ENCODE measurements at places on chromosomes 12 and 14. TPM values are rescaled to one million over a fixed set of nuclear protein-coding genes. Genes with fewer than 3 reads are reported as not detected.

GRCh38 chr12:65605019-65605418 is 219.3 kb upstream of the HMGA2 start:
- peaks cover 13% of the 10 kb centered on the region for H3K27me3 ChIP-seq
- H3K36me3 ChIP-seq = no peaks in the 10 kb centered on the region
- no peak overlapping the region for H3K4me3 ChIP-seq
- ATAC-seq = no peak

DNA sequence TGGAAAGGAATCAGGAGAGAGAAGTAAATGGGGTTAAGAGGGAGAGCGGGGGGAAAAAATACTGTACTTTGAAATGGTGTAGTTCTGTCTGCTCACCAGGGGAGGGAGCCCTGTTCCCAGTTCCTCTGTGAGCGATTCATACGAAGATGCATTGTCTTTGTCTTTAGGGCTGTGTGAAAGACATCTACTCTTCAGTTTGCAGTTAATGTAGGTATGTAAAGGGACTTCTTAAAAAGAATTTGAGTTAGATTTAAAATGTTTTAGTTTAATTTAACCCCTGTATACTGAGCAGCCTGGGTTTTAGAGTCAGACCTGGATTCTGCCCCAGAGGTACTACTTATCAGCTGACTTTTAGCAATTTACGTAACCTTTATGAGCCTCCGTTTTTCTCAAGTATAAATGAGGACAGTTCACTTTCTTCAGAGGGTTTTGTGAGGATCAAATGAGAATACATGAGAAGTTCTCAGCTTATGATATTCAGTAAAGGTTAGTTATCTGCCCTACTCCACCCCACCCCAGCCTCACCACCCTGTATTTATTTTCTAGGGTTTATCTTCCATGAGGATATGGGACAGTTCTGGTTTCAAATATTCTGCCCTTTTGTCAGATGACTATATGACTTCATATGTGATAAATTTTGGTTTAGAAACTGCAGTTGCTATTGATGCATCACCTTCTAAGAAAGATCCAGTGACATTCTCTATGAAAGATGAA is 82.5 kb upstream of the EVL start:
- H3K36me3 ChIP-seq = no peaks in the 10 kb centered on the region
- no peak overlapping the region for H3K4me3 ChIP-seq

GRCh38 chr14:57391517-57392195 is 1.3 kb downstream of the NAA30 start:
- no peaks in the 10 kb centered on the region for H3K27me3 ChIP-seq
- H3K27ac ChIP-seq = peak overlapping the region; percentile 90
- ATAC-seq = no peak
- peaks cover 55% of the 10 kb centered on the region for H3K4me1 ChIP-seq

DNA sequence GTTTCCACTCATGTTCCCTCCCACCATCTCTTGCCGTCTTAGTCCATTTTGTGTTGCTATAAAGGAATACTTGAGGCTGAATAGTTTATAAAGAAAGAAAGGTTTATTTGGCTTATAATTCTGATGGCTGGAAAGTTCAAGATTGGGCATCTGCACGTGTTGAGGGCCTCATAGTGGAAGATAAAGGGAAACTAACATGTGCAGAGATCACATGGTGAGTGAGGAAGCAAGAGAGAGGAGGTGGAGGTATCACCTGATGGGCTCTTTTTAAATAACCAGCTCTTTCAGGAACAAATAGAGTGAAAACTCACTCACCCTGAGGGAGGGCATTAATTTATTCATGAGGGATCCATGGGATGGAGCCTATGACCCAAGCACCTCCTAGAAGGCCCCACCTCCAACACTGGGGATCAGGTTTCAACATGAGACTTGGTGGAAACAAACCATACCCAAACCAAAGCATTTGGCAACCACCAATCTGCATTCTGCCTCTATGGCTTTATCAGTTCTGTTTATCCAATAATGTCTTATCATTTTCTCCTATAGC is 29.5 kb downstream of the MYO1H start:
- no peak overlapping the region for H3K27ac ChIP-seq
- H3K4me3 ChIP-seq = no peak overlapping the region
- no peaks in the 10 kb centered on the region for H3K36me3 ChIP-seq
- H3K27me3 ChIP-seq = peaks cover 9% of the 10 kb centered on the region

DNA sequence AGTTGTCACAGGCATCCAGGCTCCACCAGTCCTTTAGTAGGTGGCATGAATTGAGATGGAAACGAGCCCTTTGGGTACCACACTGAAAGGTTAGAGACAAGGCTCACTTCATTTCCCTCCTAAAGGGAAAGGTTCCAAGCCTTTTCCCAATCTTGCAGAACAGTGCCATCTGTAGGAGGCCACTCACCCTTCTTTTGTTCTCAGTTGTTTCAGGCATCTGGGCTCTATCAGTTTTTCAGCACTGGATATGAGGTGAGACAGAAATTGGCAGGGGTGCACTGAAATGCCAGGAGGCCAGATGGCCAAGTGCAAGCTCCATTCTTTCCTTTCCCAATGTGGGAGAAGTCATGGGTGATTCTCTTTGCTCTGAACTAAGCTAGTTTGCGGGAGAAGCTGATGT is 15.2 kb downstream of the FBXO33 start:
- no peaks in the 10 kb centered on the region for H3K27me3 ChIP-seq
- H3K4me1 ChIP-seq = no peaks in the 10 kb centered on the region
- H3K4me3 ChIP-seq = no peak overlapping the region
- no peak overlapping the region for H3K27ac ChIP-seq
- H3K36me3 ChIP-seq = peaks cover 3% of the 10 kb centered on the region

The B4GALNT1 gene
- 5.1 TPM for total RNA-seq

- H3K36me3 ChIP-seq = no peaks in the 10 kb centered on the region
- H3K27ac ChIP-seq = no peak overlapping the region
- H3K4me3 ChIP-seq = no peak overlapping the region
- H3K4me1 ChIP-seq = no peaks in the 10 kb centered on the region
- H3K27me3 ChIP-seq = peaks cover 11% of the 10 kb centered on the region
These were observed 337.5 kb downstream of the GLT1D1 start for GRCh38 chr12:129190827-129191226.

- no peaks in the 10 kb centered on the region for H3K27me3 ChIP-seq
- H3K4me3 ChIP-seq = no peak overlapping the region
- H3K4me1 ChIP-seq = no peaks in the 10 kb centered on the region
- ATAC-seq = no peak
- no peaks in the 10 kb centered on the region for H3K36me3 ChIP-seq
These were observed 118.3 kb downstream of the SLC25A21 start for GRCh38 chr14:37054144-37054543.

- H3K27ac ChIP-seq = no peak overlapping the region
- ATAC-seq = peak; percentile 85
- H3K27me3 ChIP-seq = peaks cover 5% of the 10 kb centered on the region
These were observed 77.8 kb upstream of the MAX start for GRCh38 chr14:65179918-65180724.

DNA sequence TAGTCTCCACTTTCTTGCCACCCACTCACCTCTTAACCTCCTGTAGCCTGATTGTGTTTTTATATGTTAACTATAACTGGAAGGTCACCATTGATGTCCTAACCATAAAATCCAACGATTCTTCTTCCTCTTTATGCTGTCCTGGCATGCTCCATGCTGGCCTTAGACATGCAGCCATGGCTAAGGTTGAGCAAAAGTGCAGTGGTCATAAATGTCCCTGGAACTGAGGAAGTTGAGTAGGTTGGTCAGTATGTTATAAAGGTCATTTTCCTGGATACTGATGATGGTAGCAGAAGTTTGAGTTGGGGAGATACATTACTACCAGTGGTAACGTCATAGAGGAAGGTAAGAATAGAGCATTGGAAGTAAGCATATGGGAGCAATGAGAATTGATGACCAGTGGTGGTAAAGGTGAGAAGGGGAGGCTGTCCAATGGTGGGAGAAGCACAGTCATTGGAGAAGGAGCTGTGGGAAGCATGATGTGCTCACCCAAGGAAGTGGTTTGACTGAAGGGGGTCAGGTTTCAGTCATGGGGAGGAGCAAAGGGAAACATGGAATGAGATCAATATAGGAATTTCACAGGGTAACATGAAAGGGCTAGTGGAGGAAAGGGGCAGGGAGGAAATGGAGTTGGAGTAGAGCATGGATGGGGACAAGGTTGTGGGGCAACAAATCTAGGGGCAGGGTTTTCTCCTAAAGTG is 240.8 kb downstream of the DACT1 start:
- no peak overlapping the region for H3K4me3 ChIP-seq
- H3K36me3 ChIP-seq = no peaks in the 10 kb centered on the region

The BRAP gene
- 21.7 TPM for total RNA-seq

The ZCRB1 gene
- total RNA-seq = 54.9 TPM

- H3K27me3 ChIP-seq = no peaks in the 10 kb centered on the region
- no peaks in the 10 kb centered on the region for H3K36me3 ChIP-seq
- H3K27ac ChIP-seq = no peak overlapping the region
- ATAC-seq = no peak
- H3K4me1 ChIP-seq = peaks cover 4% of the 10 kb centered on the region
- no peak overlapping the region for H3K4me3 ChIP-seq
These were observed 6.8 kb upstream of the KANSL2 start for GRCh38 chr12:48688836-48689235.

- no peaks in the 10 kb centered on the region for H3K27me3 ChIP-seq
- H3K27ac ChIP-seq = no peak overlapping the region
These were observed 10.8 kb downstream of the VTI1B start for GRCh38 chr14:67663633-67664032.

- no peak for ATAC-seq
- no peaks in the 10 kb centered on the region for H3K36me3 ChIP-seq
- no peak overlapping the region for H3K4me3 ChIP-seq
- no peaks in the 10 kb centered on the region for H3K4me1 ChIP-seq
These were observed 122.8 kb downstream of the C12orf75 start for GRCh38 chr12:105453316-105453715.

GRCh38 chr12:80829767-80830166 is 108.0 kb downstream of the LIN7A start:
- no peaks in the 10 kb centered on the region for H3K4me1 ChIP-seq
- H3K27ac ChIP-seq = no peak overlapping the region
- H3K4me3 ChIP-seq = no peak overlapping the region

- ATAC-seq = no peak
- no peak overlapping the region for H3K4me3 ChIP-seq
- no peaks in the 10 kb centered on the region for H3K4me1 ChIP-seq
- no peaks in the 10 kb centered on the region for H3K27me3 ChIP-seq
- H3K27ac ChIP-seq = no peak overlapping the region
- no peaks in the 10 kb centered on the region for H3K36me3 ChIP-seq
These were observed 240.6 kb downstream of the EGLN3 start for GRCh38 chr14:33710273-33710672.

GRCh38 chr14:24634158-24634557 is at the start of gene GZMB:
Gene GZMB (minus strand): TSS chr14:24634190. CDS start chr14:24634160, 30 bp downstream.
- H3K27ac ChIP-seq = no peak within 1 kb of the TSS
- no peak within 1 kb of the TSS for H3K4me3 ChIP-seq
- H3K27me3 ChIP-seq = no peaks in the 10 kb centered on the region
- H3K36me3 ChIP-seq = no peaks in the 10 kb centered on the region
- ATAC-seq = no peak

The TBX3 gene
- total RNA-seq = 11.8 TPM

Data from gastroesophageal sphincter (tissue), 4 donors.